Fibroblast of lung (primary cell): ENCODE measurements at places on chromosomes 2 and 18. TPM values are rescaled to one million over a fixed set of nuclear protein-coding genes. Genes with fewer than 3 reads are reported as not detected.

PDK1 gene
- total RNA-seq: 5.9 and 11.2 TPM in 2 replicates

- no peak overlapping the region for H3K4me3 ChIP-seq
- H3K4me1 ChIP-seq: no peaks in the 10 kb centered on the region
- H3K36me3 ChIP-seq: no peaks in the 10 kb centered on the region
- H3K27me3 ChIP-seq: no peaks in the 10 kb centered on the region
Measured at GRCh38 chr2:136208682-136209420, 90.9 kb upstream of the CXCR4 start.

GRCh38 chr2:150357770-150358467 is 129.5 kb downstream of the RND3 start:
- no peaks in the 10 kb centered on the region for H3K27me3 ChIP-seq
- H3K4me3 ChIP-seq: no peak overlapping the region
- DNase-seq: no peak
- H3K4me1 ChIP-seq: no peaks in the 10 kb centered on the region
- H3K27ac ChIP-seq: no peak overlapping the region

SLC4A5 gene
- total RNA-seq: under 0.01 and 0.17 TPM in 2 replicates

DNA sequence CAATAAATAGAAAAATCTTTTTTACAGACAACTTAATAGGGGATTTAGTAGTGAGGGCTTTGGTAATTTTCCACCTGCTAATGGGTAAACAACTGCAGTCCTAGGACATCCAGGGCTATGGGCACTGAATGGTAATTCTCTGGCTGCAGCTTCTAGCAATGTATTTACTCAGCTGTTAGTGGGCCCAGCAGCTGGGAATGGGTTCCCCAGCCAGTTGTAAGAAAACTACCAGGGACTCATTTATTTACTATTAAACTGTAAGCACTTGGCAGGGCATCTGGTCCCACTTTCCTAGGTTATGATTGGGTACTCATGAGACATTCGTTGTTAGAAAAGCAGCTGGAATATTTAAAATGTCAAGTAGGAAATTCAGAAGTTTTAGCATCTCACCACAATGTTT is 363.8 kb upstream of the TRIB2 start:
- no peaks in the 10 kb centered on the region for H3K36me3 ChIP-seq
- H3K4me1 ChIP-seq: no peaks in the 10 kb centered on the region
- H3K27ac ChIP-seq: no peak overlapping the region
- no peaks in the 10 kb centered on the region for H3K27me3 ChIP-seq
- no peak for DNase-seq
- no peak overlapping the region for H3K4me3 ChIP-seq

- no peaks in the 10 kb centered on the region for H3K36me3 ChIP-seq
- H3K4me3 ChIP-seq: no peak overlapping the region
- H3K4me1 ChIP-seq: no peaks in the 10 kb centered on the region
Measured at GRCh38 chr18:35306588-35307250, 16.7 kb upstream of the ZSCAN30 start.

DNA sequence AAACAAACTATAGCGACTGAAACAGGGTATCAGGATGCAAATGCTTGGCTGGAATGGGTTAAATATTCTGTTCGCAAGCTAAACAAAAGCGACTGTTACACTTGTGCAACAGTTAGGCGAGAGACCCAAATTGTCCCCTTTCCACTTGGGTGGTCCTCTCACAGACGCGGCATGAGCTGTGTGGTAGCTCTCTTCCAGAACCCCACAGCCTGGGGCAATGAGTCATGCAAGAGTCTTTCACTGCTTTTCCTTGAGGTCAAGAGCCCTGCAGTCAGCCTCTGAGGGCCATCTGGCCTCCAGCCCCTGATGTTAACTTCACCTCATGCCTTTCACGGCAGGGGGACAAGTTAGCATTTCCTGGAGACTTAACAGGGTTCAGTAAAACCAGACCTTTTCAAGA is 25.7 kb downstream of the SULT1C4 start:
- no peaks in the 10 kb centered on the region for H3K27me3 ChIP-seq
- DNase-seq: peak; percentile 66
- no peak overlapping the region for H3K27ac ChIP-seq
- H3K36me3 ChIP-seq: no peaks in the 10 kb centered on the region

DNA sequence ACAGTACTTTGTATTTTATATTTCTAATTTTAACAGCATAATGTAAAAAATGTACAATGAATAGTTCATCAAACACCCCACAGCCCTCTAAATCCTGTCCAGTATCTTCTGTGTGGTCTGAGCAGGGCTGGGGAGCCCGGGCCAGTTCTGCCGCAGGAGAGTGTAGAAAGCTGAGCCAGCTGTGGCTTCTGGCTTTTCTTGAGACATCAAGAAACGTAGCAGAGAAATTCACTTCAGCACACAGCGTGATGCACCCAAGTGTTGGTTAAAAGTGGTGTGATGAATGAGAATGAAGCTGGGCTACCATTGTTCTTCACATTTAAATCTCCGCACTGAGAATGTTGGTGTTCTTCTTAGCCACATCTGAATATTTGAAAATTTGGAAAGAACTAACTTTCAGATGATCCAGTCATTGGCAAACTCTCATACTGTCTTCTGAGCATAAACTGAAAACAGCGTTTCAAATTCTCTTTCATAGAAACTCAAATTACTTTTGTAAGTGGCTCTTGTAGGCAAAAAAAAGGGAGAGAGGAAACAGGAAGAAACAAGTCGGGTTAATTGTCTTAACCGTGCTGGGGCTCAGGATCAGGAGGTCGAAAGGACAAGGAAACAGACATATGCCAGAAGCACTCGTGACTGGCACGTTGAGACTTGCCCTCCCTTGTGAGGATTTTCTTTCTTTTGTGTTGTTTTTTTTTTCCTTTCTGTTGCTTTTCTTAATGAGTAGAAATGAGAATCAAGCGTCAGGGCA is 23.4 kb upstream of the TMEM87B start:
- no peaks in the 10 kb centered on the region for H3K36me3 ChIP-seq
- H3K27me3 ChIP-seq: no peaks in the 10 kb centered on the region
- DNase-seq: peak; percentile 37
- H3K27ac ChIP-seq: no peak overlapping the region
- H3K4me3 ChIP-seq: no peak overlapping the region

- no peak overlapping the region for H3K4me3 ChIP-seq
- H3K36me3 ChIP-seq: no peaks in the 10 kb centered on the region
- H3K27ac ChIP-seq: no peak overlapping the region
- no peak for DNase-seq
Measured at GRCh38 chr2:220586980-220587530, 959.6 kb downstream of the SLC4A3 start.

DNA sequence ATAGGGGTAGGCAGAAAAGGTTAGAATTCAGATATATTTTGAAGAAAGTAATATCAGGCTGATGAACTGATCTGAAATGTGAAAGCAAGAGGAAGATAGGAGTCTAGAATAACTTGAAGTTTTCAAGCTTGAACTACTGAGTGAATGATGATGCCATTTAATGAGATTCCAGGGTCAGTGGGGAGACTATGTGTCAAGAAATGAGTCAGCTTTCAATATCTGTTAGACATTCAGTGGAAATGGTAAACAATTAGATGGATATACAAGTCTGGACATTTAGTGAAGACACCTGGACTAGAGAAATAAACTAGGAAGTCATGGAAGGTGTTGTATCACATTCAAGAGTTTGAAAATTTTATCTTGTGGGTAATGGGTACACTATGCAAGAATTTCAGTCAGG is 326.9 kb downstream of the FSIP2 start:
- no peaks in the 10 kb centered on the region for H3K36me3 ChIP-seq
- no peak overlapping the region for H3K4me3 ChIP-seq
- no peaks in the 10 kb centered on the region for H3K27me3 ChIP-seq
- no peak for DNase-seq
- no peak overlapping the region for H3K27ac ChIP-seq
- no peaks in the 10 kb centered on the region for H3K4me1 ChIP-seq

DNA sequence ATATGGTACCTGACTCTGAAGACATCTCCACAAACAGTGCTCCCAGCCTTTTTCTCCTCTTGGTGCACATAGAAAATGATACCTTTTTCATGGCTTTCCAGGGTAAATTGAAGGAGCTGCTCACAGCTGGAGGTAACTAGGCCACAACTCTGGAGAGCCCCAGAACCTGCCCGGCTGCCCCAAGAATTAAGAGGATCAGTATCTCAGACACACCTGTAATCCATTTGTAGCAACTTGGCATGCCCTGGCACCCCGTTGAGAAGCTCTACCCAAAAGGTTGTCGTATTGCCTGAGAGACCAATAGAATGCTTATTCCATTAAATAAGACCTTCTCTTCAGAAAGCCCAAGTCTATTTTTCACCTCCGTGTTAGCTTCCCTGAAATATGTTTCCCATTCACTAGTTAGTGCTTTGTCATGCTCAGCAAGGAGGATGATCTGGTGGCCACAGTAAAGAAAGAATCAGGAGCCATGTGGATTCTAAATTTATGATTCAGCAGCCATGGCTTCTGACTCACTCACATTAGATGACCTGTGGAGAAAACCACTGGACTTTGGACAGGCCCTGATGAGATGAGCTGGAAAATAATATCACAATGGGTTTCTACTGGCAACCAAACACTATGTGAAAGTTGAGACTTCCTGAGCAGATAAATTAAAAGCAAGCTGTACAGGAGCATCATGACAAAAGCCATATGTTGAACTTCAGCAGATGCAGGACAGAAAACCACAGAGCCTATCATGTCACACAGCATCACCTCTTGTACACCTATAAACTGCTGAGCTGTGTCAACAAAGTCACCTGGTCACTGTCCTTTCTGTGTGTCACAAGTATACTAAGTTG is 253.3 kb upstream of the OSR1 start:
- H3K36me3 ChIP-seq: no peaks in the 10 kb centered on the region
- DNase-seq: peak; percentile 94
- H3K4me1 ChIP-seq: peaks cover 27% of the 10 kb centered on the region

DNA sequence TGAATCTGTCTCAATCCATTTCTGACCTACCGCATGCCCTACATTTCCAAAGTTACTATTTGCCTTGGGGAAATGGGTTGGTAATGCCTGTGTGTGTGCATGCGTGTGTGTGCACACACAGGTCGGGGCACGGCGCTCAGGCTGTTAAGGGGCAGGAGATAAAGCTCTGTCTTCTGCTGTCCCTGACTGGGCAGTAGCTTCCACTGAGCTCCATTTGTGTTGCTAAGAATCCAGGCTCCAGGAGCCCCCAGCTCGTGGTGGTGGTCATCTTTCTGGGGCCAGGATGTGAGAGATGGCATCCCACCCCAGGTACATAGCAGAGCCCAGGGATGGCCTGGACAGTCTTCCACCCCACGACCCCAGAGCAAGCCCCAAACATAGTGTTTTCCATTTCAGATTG is 66.7 kb upstream of the HS6ST1 start:
- H3K4me3 ChIP-seq: no peak overlapping the region
- H3K27ac ChIP-seq: no peak overlapping the region
- no peak for DNase-seq
- H3K36me3 ChIP-seq: no peaks in the 10 kb centered on the region
- peaks cover 2% of the 10 kb centered on the region for H3K27me3 ChIP-seq

GRCh38 chr2:190382851-190383250 is 25.3 kb upstream of the MFSD6 start:
- no peaks in the 10 kb centered on the region for H3K4me1 ChIP-seq
- H3K36me3 ChIP-seq: no peaks in the 10 kb centered on the region
- H3K27ac ChIP-seq: no peak overlapping the region
